ENCODE measurements at places on chromosomes 12 and 14. TPM values are rescaled to one million over a fixed set of nuclear protein-coding genes. Genes with fewer than 3 reads are reported as not detected.
A peak's percentile ranks its signal among the peaks of the same experiment; 100 is the strongest.

The AKAP5 gene
- total RNA-seq = 26.2 TPM

The FSCB gene
- not detected for total RNA-seq

The PRH2 gene
- not detected for total RNA-seq

The SLC17A8 gene
- 1.3 TPM for total RNA-seq

The TEX52 gene
- total RNA-seq = not detected

The GCN1 gene
- total RNA-seq = 64.5 TPM

The NPAS3 gene
- total RNA-seq = 88.2 TPM

The CD63 gene
- 296 TPM for total RNA-seq

The STXBP6 gene
- 46.6 TPM for total RNA-seq

The CFAP54 gene
- total RNA-seq = 5.7 TPM

DNA sequence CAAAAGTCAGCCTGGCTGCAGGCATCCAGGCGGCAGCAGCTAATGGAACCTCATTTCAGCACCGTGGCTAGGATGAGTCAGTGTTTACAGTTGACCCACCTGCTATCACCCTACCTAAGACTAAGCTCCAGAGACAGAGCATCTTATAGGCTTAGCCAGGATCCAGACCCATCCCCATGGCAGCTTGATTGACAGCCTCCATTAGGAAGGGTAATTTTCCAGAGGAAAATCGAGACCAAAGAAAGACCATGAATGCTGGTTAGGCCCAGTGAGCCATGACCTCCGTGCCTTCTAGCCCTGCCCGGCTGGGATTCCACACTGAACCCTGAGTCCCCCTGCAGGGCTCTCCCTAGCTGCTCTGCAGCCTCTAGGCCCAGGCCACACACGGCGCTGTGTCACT lies 38.7 kb downstream of the TUNAR start:
- DNase-seq = no peak

DNA sequence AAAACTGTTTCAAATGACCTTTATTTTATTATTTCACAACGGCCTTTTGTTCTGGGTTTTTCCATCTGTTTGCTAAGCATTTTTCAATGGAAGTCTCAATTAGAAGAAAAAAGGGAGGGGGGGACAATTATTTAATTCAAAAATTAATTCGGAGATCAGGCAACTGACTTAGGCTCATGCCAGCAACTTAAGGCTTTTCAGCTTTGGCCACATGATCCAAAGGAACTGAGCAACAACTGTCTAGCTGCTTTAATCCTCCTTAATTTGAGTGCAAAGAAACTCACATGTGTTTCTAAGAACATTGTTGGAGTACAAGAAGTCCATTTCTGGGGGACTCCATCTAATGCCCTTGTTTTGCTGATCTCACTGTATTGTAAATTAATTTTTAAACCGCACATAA lies 188.0 kb downstream of the EXOC5 start:
- no peak for DNase-seq

GRCh38 chr12:79973801-79974200 lies 38.9 kb upstream of the PPP1R12A start:
- DNase-seq = no peak

GRCh38 chr14:37081218-37081617 lies 91.2 kb downstream of the SLC25A21 start:
- DNase-seq = no peak

- no peak for DNase-seq
Measured at GRCh38 chr14:64891839-64892375, 12.2 kb upstream of the SPTB start.

- DNase-seq = no peak
Measured at GRCh38 chr12:807041-807735, 54.8 kb downstream of the WNK1 start.

GRCh38 chr12:119630223-119630780 lies 36.7 kb downstream of the TMEM233 start:
- DNase-seq = no peak

GRCh38 chr12:105324704-105325103 lies 5.8 kb upstream of the C12orf75 start:
- DNase-seq = no peak

DNA sequence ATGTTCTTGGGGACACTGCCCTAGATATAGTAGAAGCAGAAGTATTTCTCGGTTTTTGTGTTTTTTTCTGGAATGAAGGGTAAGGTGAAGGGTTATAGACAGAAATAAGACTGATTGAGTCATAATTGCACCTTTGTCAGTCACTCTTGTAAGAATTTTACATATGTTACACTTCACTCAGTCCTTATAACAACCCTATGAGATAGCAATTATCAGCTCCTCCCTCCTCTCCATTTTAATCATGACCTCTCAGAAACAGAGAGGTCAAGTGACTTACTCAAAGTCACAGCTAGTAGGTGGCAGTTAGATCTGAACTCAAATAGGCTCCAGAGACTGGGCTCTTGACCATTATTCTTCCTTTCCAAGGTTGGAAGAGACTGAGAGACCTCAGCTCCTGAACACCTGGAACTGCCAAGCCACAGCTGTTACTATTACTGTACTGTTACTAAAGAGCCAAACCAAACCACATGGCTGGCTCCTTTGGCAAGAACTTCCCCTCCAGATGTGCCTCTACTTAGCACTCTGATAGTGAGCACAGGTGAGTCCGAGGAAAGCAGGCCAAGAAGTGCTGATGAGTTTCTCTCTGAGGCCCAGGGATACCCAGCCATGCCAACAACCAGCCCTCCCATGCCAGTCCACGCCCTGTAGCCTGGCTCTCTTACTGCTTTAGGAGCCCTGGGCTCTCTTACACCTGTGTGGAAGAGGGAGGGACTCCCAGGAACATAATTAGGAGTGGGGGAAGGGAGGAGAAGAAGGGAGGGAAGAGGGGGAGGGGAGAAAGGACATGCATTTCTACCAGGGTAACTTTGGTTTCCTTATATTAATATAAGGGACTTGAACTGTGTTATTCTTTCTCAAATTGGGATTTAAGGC lies 121.3 kb downstream of the CRADD start:
- DNase-seq = no peak

DNA sequence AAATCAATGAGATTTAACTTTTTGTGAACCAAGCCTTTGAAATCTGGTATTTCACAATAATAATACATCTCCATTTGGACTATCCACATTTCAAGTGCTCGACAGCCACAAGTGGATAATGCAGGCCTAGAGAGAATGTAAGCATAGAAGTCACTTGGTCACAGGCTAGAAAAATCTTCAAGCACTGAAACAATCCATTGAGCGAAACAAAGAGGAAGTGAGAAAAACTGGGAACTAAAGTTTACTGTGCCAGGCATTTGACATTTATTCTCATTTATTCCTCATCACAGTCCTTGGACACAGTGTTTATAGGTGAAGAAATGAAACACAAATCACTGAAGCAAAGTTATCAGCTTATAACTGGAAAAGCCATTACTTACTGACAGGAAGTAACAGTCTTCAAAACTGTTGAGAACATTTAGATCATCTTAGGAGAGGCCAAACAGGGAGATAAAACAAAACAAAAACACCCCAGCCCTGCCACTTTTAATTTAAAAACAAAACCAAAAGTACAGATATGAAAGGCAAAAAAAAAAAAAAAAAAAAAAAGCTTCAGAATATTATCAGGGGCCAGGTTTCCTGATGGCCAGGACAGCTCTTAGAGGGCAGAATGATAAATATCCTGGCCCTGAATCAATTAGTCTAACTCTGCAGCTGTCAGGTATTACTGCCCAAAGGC lies 29.2 kb downstream of the GNS start:
- no peak for DNase-seq

DNA sequence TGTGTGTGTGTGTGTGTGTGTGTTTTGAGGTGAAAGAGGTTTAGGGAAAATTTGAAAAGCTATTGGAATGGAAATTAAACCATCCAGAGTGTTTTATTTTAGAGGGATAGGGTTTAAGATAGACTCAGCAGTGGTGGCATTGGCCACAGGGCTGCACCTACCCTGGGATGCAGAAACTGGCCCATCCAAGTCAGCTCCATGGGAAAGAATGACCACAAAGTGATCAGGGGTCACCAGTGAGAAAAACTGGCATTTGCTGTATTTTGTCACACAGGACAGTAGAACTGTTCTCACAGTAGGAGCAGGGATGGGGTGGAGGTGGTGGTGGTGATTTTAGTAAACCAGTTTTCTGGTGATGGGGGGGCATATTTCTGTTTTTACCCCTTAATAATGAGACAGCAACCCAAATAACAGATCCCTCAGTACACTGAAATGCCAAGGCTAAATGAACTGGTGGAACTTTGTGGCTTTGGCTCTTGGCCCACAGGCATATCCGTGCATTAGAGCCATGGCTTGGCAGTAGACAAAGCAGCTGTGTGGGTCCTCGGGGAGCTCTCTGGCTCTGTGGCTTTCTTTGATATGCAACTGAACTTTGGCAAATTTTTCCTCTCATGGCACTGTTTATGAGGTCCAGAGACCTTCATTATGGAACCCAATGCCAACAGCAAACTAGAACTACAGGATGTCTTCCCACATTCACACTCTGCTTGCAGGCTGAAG lies 348.3 kb downstream of the ZFP36L1 start:
- no peak for DNase-seq

GRCh38 chr14:96978525-96979272 lies 181.5 kb downstream of the VRK1 start:
- no peak for DNase-seq

GRCh38 chr12:53751336-53752191 lies at the start of gene CISTR:
TSS of gene CISTR (minus strand) at chr12:53751979.
- DNase-seq = peak; percentile 59

GRCh38 chr12:118166946-118167345 lies 31.0 kb downstream of the PEBP1 start:
- DNase-seq = no peak

- DNase-seq = no peak
Measured at GRCh38 chr14:64963611-64964010, 8.5 kb downstream of the RAB15 start.

GRCh38 chr12:32366714-32367113 lies 32.6 kb upstream of the FGD4 start:
- no peak for DNase-seq

- DNase-seq = no peak
Measured at GRCh38 chr12:69894800-69895383, 69.9 kb downstream of the MYRFL start.

DNA sequence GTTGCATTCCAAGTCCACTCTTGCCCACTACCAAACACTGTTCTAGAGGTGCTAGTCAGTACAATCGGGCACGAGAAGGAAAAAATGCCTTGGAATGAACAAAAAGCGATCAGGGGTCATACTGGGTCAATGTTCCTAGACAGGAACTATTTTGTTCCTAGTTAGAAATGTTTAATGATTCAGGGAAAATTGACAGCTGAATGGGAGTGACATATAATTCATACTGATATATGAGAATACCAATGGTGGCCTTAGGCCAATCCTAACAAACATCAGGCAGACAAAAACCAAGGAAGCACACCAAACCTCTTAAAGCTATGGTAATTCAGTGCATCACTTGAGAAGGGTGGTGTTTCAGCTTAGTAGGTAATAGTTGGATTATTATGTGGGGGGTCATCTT lies 51.1 kb downstream of the ANAPC7 start:
- no peak for DNase-seq

GRCh38 chr12:101750152-101750551 lies 10.9 kb upstream of the SYCP3 start:
- DNase-seq = no peak

- DNase-seq = peak; percentile 10
Measured at GRCh38 chr12:20369305-20370013, 1.1 kb downstream of the PDE3A start.

DNA sequence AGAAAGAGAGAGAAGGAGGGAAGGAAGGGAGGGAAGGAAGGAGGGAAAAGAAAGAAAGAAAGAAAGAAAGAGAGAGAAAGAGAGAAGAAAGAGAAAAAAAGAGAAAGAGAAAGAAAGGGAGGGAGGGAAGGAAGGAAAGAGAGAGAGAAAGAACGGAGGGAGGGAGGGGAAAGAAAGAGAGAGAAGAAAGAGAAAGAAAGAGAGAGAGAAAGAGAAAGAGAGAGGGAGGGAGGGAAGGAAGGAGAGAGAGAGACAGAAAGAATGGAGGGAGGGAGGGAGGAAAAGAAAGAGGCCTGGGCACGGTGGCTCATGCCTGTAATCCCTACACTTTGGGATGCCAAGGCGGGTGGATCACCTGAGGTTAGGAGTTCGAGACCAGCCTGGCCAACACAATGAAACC lies 5.1 kb upstream of the ANAPC5 start:
- DNase-seq = no peak

- DNase-seq = peak; percentile 24
Measured at GRCh38 chr14:104248203-104249055, 110.0 kb downstream of the KIF26A start.

DNA sequence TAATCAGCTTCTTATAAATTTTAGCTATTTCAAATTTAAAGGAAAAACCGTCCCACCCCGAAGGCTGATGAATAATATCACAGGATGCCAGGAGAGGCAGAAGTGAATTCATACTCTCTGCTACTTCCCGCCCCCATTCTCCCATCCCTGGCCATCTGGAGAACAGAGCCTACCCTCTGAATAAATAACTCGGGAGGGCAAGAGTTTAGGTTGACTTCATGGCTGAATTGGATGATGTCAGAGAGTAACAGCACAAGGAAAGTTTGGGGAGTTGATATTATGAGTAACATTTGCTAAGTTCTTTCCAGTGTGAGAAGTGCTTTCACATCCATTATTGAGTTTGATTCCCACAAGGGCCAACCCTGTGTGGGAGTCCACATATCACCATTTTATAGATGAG lies 241.6 kb downstream of the EGLN3 start:
- DNase-seq = no peak

DNA sequence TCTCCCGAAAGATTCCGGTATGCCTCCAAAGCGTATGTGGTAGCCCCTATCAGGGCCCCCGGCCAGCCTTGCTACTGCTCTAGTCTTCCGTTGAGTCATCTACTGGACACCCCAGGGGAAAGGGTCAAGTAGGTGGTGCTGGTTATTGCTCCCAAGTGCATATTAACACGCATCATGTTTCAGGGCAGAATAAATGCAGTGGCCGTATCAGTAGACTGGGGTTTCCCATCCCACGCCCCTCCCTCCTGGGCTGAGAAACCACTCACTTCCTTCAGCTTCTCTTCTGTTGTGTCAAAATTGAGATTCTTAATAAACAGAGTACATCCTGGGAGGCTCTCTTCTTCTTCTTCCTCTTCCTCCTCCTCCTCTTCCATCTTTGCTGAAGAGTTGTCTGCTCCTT lies 39.3 kb downstream of the RBM19 start:
- DNase-seq = no peak

- DNase-seq = no peak
Measured at GRCh38 chr12:3562484-3562883, 71.5 kb downstream of the PRMT8 start.

DNA sequence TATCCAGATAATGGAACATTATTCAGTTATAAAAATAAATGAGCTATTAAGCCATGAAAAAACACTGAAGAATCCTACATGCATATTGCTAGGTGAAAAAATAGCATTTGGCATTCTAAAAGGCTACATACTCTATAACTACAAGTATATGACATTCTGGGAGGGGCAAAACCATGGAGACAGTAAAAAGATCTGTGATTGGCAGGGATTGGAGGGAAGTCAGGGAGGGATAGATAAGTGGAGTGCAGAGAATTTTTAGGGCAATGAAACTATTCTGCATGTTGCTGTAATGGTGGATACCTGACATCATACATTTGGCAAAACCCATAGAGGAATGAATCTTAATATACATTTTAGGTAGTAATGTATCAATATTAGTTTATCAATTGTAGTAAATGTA lies 63.1 kb upstream of the SLC38A2 start:
- DNase-seq = no peak
